ENCODE measurements at places on chromosomes 13 and 19.

DNA sequence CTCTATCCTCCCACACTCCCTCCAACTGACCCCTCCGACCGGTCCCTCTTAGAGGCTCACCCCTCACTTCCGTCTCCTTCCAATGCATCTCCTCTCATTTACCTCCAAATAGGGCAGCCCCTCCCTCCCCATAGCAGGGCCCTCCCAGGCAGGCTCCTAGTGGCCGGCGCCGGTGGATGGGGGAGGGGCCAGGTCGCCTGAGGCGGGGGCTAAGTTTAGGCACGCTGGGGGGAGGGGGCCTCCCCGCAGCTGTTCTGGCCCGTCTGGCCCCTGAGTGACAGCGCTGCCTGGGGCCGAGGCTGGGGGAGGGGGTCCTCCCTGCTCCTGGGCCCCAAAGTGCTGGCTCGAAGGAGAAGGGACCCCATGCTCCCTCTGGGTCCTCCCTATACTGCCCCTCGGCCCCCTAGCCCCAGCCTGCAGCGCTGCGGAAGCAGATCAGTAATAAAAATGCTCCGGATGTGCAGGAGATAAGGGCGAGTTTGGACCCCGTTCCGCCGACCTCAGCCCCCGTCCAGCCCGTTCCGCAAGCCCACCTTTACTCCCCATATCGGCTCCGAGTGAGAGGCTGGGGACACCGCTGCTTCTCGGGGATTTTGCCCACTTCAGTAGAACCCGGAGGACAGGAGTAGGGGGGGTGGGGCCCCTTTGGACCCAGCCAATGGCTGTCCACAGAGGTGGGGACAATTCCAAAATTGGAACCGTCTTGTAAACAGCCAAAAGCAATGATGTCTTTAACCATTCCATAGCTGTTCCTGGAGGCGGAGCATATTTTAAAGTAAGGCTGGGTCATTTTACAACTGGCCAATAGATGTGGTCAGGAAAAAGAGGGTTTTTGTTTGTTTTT is 4.0 kb downstream of the RTN2 start:
- DNase-seq = peak; percentile 75

GRCh38 chr19:35727053-35727955 is 9.5 kb downstream of the KMT2B start:
- no peak for DNase-seq

DNA sequence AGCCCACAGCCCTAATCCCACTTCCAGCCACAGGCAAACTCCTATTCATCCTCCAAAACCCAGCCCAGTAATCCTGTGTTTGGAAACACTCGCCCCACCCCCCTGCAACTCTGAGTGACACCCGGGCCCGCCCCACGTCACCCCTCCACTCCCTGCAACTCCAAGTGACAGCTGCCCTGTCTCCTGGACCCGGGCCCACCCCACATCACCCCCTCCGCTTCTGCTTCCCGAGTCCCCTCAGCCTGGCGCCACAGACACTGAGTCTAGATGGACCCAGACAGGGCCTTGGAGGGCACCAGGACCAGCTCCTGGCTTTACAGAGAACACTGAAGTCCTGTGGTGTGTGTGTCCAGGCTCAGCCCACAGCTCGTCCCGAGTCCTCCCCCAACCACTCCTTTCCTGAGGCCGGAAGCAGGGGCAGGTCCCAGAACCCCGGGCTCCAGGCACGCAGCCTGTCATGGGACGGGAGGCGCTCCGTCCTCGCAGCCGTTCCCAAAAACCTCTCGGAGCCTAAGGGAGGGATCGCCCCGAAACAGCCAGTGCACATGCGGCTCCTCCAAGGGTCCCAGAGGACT is 7.7 kb downstream of the REXO1 start:
- no peak for DNase-seq

GRCh38 chr13:24625870-24626849 is 54.0 kb upstream of the ATP12A start:
- DNase-seq = no peak

- no peak for DNase-seq
Measured at GRCh38 chr19:30884146-30884812, 465.0 kb downstream of the TSHZ3 start.

- DNase-seq = no peak
Measured at GRCh38 chr13:39957868-39958677, 302.6 kb downstream of the COG6 start.

DNA sequence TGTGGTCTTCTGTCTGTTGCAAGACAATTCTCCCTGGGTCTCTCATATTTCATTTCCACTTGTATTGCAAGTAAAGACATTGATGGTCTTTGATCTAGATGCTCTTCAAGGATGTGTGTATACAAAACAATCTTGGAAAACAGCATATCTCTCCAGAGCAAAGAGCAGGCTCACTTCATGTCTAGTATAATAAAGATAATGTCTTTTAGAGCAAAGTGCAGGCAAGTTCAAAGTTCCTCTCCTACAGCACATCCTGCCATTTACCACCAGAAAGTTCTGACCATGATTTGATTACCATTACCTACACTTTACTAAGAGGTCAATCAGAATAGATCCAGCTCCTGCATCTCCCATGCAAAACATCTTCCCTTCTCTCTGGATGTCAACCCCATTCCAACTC is 162.8 kb downstream of the DIAPH3 start:
- DNase-seq = no peak

DNA sequence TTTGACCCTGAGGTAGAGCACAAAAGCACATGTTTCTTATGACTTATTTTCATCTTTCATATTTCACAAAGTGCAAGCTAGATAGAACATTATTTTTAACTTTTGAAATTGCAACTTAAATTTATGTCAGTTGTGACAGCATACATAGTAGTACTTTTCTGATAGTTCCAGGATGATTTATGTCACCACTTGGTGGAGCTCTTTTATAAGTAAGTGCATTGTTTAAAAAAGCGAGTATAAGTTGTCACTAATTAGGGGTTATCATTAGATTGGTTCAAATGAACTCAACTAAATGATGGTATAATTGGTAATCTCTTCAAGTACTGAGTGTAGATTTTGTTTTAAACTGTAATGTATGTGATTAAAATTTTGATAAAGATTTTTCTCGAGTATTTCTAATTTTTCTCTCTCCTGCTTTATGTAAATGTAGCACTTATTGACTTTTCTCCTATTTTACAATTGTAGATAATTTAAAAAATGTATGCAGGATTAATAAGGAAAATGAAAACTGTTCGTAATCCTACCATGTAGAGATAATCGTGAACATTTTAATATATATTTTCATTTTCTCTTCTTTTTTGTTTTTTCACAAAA is 31.1 kb downstream of the RB1 start:
- DNase-seq = no peak

- DNase-seq = no peak
Measured at GRCh38 chr13:30705680-30706079, 29.7 kb upstream of the ALOX5AP start.

DNA sequence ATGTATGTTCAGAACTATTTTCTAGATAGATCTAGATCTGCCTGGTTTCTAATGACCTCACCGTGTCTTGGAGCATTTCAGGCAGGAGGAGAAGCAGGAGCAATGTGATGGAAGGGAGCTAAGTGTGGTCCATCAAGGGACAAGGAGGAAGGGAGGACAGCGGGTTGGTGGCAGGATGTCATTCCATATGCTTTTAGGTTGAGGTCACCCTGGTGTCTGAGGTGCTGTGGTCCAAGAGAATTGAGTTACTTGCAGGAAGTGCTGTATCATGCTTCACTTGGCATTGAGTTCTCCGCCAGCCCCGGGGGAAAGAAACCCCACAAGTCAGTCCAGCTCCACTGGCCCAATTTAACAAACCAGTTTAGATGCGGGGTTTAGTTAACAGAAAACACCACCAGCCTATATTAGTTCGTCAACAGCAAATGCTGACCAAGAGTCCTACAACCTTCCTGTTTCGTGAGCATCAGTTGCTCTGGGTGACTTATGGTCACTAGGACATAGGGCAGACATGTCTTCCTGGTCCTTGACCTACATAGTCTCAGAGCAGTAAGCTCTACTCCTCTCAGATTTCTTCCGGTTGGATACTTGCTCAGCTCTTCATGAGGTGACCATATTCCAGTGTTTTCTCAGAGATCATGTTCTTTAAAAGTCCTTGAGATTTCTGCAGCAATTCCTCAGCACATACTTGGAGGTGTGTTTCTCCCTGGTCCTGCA is 79.4 kb downstream of the MBNL2 start:
- no peak for DNase-seq

GRCh38 chr13:33351319-33351718 is 65.8 kb upstream of the STARD13 start:
- no peak for DNase-seq

DNA sequence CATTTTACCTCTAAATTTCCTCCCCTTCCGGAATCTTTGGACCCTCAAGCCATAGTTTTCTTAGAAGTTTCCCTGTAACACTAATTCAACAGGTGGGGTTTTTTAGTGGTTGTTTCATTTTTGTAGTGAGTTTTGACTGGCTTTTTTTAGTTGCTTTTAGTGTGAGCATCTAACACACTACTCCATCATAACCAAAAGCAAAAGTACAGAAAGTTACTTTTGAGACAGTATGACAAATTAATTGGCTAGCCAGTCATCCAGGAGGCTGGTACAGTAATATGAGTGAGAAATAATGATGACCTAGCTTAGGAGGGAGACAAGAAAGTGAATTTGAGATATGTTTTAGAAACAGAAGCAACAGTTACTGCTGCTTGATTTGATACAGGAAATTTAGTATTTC is 71.5 kb downstream of the DNAJC15 start:
- no peak for DNase-seq

GRCh38 chr13:111549464-111549863 is 229.0 kb downstream of the TEX29 start:
- DNase-seq = no peak

GRCh38 chr13:66700117-66700601 is 530.0 kb downstream of the PCDH9 start:
- no peak for DNase-seq

DNA sequence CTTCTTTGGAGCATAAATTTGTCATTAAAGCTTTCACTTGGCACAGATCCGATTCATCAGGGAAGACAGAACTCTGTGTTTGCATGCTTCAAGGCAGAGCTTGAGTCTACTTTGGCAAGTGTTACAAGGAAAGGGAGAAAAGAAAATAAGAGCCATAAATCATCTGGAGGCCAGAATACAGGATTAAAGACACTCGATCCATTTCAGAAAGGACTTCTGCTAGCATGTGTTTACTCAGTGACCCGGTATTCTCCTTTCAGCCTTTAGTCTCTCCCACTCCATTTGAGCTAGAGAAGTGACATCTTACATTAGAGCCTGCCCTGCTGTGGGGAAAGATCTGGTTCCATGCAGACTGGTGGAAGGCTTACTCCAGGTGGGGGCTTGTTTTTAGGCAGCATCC is 306.4 kb downstream of the KLF5 start:
- DNase-seq = no peak

- no peak for DNase-seq
Measured at GRCh38 chr19:42191330-42191729, 26.1 kb downstream of the DEDD2 start.

GRCh38 chr13:90014038-90014437 is 1333.4 kb upstream of the MIR17HG start:
- no peak for DNase-seq

- peak; percentile 68 for DNase-seq
Measured at GRCh38 chr13:51797664-51798488, 6.1 kb downstream of the DHRS12 start.

GRCh38 chr13:39876258-39876657 is 220.8 kb downstream of the COG6 start:
- no peak for DNase-seq

GRCh38 chr13:36769126-36769525 is 49.9 kb upstream of the RFXAP start:
- no peak for DNase-seq

GRCh38 chr19:7916955-7917266 is 2.3 kb downstream of the TGFBR3L start:
- no peak for DNase-seq

GRCh38 chr13:40026174-40026585 is 370.7 kb downstream of the COG6 start:
- DNase-seq = no peak

GRCh38 chr13:96252903-96253302 is 163.0 kb downstream of the HS6ST3 start:
- no peak for DNase-seq

DNA sequence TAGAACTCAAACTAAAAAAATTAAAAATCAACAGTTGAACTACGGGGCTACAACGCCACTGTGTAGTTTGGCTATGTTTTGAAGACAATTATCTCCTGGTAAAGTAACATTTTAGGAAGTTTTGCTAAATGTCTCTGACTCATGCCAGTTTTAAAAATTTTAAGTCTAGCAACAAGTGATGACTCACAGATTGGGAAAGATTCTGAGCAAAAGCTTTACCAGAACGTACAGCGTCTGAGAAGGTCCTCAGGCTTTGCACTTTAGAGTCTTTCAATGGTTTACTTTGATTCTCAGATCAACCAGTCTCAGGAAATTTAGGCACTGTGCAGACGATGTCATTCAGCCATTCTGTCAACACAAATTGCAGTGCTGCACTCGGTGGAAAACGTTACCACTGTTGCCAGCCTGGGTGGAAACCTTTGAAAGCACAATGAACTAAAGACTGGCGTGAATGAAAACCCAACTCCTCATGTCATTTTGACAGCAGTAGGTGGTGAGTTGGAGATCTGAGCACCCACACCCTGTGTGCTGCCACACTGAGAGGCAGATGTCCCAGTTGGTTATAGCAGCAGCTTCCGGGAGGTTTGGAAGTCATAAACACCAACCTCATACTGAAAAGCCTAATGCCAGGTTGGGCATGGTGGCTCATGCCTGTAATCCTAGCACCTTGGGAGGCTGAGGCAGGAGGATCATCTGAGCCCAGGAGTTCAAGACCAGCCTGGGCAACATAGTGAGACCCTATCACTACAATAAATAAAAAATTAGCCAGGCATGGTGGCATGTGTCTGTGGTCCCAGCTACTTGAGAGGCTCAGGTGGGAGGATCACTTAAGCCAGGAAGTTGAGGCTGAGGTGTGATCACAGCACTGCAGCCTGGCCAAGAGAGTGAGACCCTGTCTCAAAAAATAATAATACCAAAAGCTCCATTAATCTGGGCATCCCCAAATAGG is 6.3 kb upstream of the WTIP start:
- no peak for DNase-seq

GRCh38 chr19:38959618-38960017 is 15.9 kb downstream of the FBXO17 start:
- no peak for DNase-seq

GRCh38 chr13:51534041-51534817 is 50.0 kb upstream of the WDFY2 start:
- DNase-seq = peak; percentile 80

- no peak for DNase-seq
Measured at GRCh38 chr13:24042710-24043440, 117.6 kb upstream of the SPATA13 start.

DNA sequence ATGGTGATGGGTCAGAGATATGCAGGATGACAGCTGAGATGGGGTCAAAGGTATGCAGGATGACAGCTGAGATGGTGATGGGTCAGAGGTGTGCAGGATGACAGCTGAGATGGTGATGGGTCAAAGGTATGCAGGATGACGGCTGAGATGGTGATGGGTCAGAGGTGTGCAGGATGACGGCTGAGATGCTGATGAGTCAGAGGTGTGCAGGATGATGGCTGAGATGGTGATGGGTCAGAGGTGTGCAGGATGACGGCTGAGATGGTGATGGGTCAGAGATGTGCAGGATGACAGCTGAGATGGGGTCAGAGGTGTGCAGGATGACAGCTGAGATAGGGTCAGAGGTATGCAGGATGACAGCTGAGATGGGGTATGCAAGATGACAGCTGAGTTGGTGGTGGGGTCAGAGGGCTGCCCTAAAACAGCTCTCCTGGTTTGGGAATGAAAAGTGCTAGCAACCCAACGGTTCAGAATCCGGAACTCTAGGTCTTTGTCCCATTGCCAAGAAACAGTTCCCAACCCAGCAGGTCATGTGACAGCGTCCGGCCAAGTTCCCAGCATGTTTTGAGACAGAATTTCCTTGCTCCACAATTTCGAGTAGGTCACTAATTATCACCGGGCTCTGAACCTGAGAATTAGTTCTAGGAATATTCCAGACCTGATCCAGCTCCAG is 3.2 kb downstream of the SELENOW start:
- no peak for DNase-seq

Data from femur (tissue), 1 donor.